ENCODE measurements at places on chromosomes 12 and 14. TPM values are rescaled to one million over a fixed set of nuclear protein-coding genes. Genes with fewer than 3 reads are reported as not detected.

NINJ2 gene
- 3.0 TPM for total RNA-seq

ARHGDIB gene
- total RNA-seq = 402 TPM

EPYC gene
- not detected for total RNA-seq

KLHL33 gene
- 0.28 TPM for total RNA-seq

RASSF8 gene
- total RNA-seq = 1.3 TPM

TTC5 gene
- 16.7 TPM for total RNA-seq

GNPNAT1 gene
- total RNA-seq = 16.3 TPM

PTPRR gene
- total RNA-seq = not detected

MPHOSPH9 gene
- 121 TPM for total RNA-seq

TAS2R8 gene
- total RNA-seq = not detected

GRCh38 chr12:13218641-13219040 is 22.1 kb downstream of the EMP1 start:
- H3K36me3 ChIP-seq = no peaks in the 10 kb centered on the region
- no peaks in the 10 kb centered on the region for H3K4me1 ChIP-seq
- H3K27ac ChIP-seq = no peak overlapping the region
- no peak for DNase-seq
- H3K27me3 ChIP-seq = peaks cover 23% of the 10 kb centered on the region
- no peak overlapping the region for H3K4me3 ChIP-seq

- peaks cover 18% of the 10 kb centered on the region for H3K4me1 ChIP-seq
- H3K27ac ChIP-seq = no peak overlapping the region
- peaks cover 6% of the 10 kb centered on the region for H3K27me3 ChIP-seq
- DNase-seq = no peak
- H3K36me3 ChIP-seq = no peaks in the 10 kb centered on the region
- no peak overlapping the region for H3K4me3 ChIP-seq
These were observed 137.2 kb upstream of the ARHGAP5 start for GRCh38 chr14:31939934-31940333.

DNA sequence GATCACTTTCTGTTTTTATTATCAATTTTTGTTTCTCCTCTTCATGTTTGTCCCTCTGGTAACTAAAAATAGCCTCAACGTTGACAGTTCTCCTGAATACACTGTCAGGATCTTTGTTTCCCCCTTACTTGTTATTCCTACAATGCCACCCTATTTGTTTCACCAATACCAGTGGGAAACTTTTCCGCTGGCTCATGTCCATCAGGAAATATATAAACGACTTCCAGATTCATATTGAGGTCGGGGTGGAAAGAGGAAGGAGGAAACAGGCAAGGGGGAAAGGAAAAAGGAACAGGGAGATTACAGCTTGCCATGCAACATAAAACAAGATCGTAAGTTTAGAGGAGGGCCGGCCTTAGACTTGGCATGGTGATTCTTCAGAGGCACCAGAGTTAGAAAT is 61.7 kb downstream of the BTBD7 start:
- no peaks in the 10 kb centered on the region for H3K27me3 ChIP-seq
- peak overlapping the region; percentile 10 for H3K27ac ChIP-seq
- H3K36me3 ChIP-seq = no peaks in the 10 kb centered on the region
- DNase-seq = no peak

- peaks cover 20% of the 10 kb centered on the region for H3K4me1 ChIP-seq
- H3K27ac ChIP-seq = no peak within 1 kb of the TSS
- peak within 1 kb of the TSS; percentile 83 for H3K4me3 ChIP-seq
- no peaks in the 10 kb centered on the region for H3K36me3 ChIP-seq
- DNase-seq = peak; percentile 45
These were observed at the start of gene CLMN for GRCh38 chr14:95319312-95320077. TSS of gene CLMN (minus strand) at chr14:95319908. CDS start at chr14:95319792, 116 bp downstream.

- no peak for DNase-seq
- no peak overlapping the region for H3K4me3 ChIP-seq
- H3K27ac ChIP-seq = peak overlapping the region; percentile 2
- H3K27me3 ChIP-seq = no peaks in the 10 kb centered on the region
- H3K36me3 ChIP-seq = peaks cover 6% of the 10 kb centered on the region
These were observed 11.3 kb downstream of the GCN1 start for GRCh38 chr12:120183211-120183631.

DNA sequence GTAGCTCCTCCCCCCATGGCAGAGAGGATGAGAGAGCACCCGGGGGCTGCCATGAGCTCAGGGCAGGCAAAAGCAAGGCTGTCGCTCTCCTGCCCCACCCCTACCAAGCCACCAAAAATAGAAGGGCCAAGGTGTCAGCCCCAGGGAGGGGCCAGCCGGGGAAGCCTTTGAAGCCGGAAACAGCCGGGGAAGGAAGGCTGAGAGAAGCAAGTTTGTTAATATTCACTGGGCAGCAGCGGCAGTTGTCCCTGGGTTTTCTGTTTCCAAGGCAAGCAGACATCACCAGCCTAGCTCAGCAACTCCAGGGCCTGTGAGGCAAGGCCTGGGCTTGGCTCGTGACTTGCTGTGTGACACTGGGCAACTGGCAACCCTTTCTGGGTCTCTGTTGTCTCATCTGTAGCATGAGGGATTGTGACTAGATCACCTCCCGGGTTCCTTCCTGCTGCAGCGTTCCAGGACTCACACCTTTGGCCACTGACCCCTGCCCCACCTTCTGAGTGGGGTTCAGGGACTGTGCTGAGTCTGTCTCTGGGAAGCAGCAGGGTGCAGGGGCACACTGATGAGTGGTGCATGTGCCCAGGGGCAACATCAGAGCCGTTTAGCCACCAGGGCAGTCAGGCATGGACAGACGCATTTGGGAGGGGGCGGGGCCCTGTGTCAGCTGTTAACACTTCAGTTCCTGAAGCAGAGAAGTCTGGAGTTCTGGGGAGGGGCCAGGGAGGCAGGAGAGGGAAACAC is 24.3 kb downstream of the SYNDIG1L start:
- H3K27me3 ChIP-seq = no peaks in the 10 kb centered on the region
- no peaks in the 10 kb centered on the region for H3K36me3 ChIP-seq
- H3K27ac ChIP-seq = peak overlapping the region; percentile 49
- peak; percentile 71 for DNase-seq

DNA sequence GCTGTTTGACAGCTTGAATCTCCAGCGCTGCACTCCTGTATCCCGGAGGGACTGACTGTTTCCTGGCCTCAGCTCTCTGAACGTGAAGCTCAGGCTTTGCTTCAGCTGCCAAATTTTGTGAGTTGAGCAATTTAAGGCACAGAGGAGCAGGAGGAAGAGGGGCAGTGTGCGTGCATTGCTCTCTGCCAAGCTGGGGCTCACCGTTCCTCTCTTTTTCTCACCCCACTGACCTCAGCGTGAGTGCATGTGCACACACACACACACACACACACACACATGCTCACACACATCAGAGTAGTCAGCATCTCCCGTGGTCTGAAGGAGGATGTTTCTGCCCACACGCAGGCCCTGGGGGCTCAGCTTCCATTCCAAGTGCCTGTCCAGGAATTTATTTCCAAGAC is 27.8 kb upstream of the BDKRB2 start:
- no peaks in the 10 kb centered on the region for H3K4me1 ChIP-seq
- H3K36me3 ChIP-seq = no peaks in the 10 kb centered on the region
- H3K27me3 ChIP-seq = peaks cover 16% of the 10 kb centered on the region
- no peak overlapping the region for H3K4me3 ChIP-seq
- H3K27ac ChIP-seq = no peak overlapping the region

DNA sequence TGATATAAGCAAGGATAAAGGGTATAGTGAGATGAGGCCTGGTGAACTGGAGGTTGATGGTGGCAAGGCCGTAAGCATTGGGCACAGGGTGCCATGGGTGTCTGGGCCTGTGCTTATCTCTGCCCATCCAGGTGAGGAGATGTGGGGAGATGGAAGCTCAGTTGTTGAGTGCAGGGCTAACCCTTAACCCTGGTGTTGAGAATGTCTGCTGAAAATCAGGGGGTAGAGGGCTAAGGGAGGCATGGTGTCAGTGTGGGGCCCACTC is 86.1 kb downstream of the SYNE2 start:
- H3K27ac ChIP-seq = no peak overlapping the region
- no peaks in the 10 kb centered on the region for H3K36me3 ChIP-seq
- H3K27me3 ChIP-seq = no peaks in the 10 kb centered on the region
- peaks cover 25% of the 10 kb centered on the region for H3K4me1 ChIP-seq

- H3K27ac ChIP-seq = no peak overlapping the region
- DNase-seq = no peak
- H3K36me3 ChIP-seq = no peaks in the 10 kb centered on the region
- H3K27me3 ChIP-seq = no peaks in the 10 kb centered on the region
These were observed 3.3 kb downstream of the DCN start for GRCh38 chr12:91179315-91179714.

GRCh38 chr14:57464008-57464730 is 29.5 kb downstream of the CCDC198 start:
- no peaks in the 10 kb centered on the region for H3K36me3 ChIP-seq
- no peaks in the 10 kb centered on the region for H3K4me1 ChIP-seq
- H3K27me3 ChIP-seq = no peaks in the 10 kb centered on the region
- no peak for DNase-seq
- H3K27ac ChIP-seq = no peak overlapping the region
- no peak overlapping the region for H3K4me3 ChIP-seq

- no peaks in the 10 kb centered on the region for H3K36me3 ChIP-seq
- H3K4me1 ChIP-seq = peaks cover 8% of the 10 kb centered on the region
- H3K27me3 ChIP-seq = peaks cover 23% of the 10 kb centered on the region
- no peak overlapping the region for H3K4me3 ChIP-seq
- H3K27ac ChIP-seq = no peak overlapping the region
These were observed 15.3 kb downstream of the TNFAIP2 start for GRCh38 chr14:103138301-103139131.

- DNase-seq = no peak
- H3K27ac ChIP-seq = no peak overlapping the region
- peaks cover 4% of the 10 kb centered on the region for H3K4me1 ChIP-seq
- H3K27me3 ChIP-seq = no peaks in the 10 kb centered on the region
- peaks cover 3% of the 10 kb centered on the region for H3K36me3 ChIP-seq
- H3K4me3 ChIP-seq = no peak overlapping the region
These were observed 35.6 kb downstream of the DGLUCY start for GRCh38 chr14:91149462-91149861.

DNA sequence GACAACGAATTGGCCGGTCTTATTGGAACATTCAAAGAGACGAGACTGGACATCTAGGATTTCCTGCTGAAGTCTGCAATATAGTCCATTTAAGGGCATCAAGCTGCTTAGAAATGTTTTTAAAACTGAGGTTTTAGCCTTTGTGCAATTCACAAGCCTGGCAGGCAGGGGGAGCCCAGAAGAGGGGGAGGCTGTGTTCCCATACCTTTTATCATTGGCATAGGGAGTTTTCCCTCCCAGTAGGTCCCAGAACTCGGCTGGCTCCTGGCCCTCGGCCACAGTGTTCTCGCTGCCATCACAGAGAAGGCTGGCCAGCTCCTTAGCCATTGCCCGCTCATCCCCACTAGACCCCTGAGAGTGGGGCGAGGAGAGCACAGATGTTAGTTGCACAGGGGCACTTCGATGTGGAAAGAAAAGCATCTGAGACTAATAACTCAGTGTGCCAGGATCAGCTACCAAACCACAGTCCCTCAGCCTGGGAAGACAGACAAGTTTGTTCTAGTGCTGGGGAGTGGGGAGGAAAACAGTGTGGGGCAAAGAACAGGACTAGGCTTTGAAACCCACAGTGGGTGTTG is 15.1 kb downstream of the AVIL start:
- H3K27ac ChIP-seq = no peak overlapping the region
- DNase-seq = peak; percentile 29
- H3K36me3 ChIP-seq = peaks cover 13% of the 10 kb centered on the region
- H3K4me1 ChIP-seq = no peaks in the 10 kb centered on the region

GRCh38 chr12:98295681-98296080 is 219.7 kb upstream of the TMPO start:
- no peak for DNase-seq

DNA sequence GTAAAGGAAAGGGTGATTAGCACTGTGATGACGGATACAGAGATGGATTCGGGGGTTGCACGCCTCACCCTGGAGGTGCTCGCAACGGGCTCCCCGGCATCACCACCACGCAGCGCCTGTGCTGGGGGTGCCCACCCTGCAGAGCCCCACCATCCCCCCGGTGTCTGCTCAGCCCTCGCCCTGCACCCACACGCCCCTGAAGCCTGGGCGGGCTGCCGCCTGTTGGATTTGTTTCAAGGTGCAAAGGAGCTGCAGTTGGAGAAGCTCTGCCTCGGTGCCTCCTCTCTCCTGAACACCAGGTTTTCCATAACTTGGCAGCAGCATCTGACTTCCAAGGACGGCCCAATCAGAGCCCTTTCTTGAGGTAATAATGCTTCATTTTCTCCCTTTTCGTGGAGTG is 106.1 kb upstream of the TMEM132D start:
- no peak for DNase-seq
- peaks cover 8% of the 10 kb centered on the region for H3K27me3 ChIP-seq
- no peaks in the 10 kb centered on the region for H3K4me1 ChIP-seq
- H3K36me3 ChIP-seq = no peaks in the 10 kb centered on the region

DNA sequence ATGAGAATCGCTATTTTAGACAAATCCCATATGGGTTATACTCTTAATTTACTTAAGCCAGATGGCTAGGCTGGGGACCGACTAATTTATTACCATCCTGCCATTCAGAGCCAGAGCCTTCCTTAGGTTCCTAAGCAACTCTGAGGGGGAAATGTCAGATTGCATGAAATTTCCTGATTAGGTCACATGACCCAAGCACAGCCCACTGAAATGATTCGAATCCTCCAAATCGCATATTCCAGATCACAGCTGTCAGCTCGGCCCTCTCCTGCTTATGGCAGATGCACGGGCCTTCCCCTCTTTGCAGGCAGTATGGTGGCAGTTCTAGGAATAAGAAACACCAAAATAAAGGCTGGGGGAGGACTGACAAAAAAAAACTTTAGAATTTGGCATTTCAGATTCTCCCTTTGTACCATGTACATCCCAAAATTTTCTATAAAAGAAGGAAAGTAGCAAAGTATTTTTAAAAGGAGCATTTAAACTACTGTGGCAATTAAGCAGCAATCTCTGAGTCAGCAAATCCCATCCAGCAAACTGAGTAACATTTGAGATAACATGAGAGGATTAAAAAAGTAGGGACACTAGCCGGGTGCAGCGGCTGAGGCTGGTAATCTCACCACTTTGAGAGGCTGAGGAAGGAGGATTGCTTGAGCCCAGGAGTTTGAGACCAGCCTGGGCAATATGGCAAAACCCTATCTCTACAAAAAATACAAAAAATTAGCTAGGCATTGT is 30.5 kb upstream of the NUDT4 start:
- H3K36me3 ChIP-seq = no peaks in the 10 kb centered on the region
- DNase-seq = no peak
- no peaks in the 10 kb centered on the region for H3K27me3 ChIP-seq
- no peaks in the 10 kb centered on the region for H3K4me1 ChIP-seq
- no peak overlapping the region for H3K27ac ChIP-seq

All from activated T-cell treated with anti-CD3 and anti-CD28 coated beads, Interleukin-2, amount 50 U/mL, for 72 hours (primary cell).